Stimulated activated CD4-positive, alpha-beta T cell treated with anti-CD3 and anti-CD28 coated beads, TNF-alpha, amount 100 ng/mL, for 48 hours (primary cell): ENCODE measurements at places on chromosomes 1 and 21.

- no peak for DNase-seq
Observed at GRCh38 chr21:33286600-33287456, 20.7 kb downstream of the IL10RB start.

GRCh38 chr1:176111835-176112234, 95.3 kb downstream of the COP1 start:
- no peak for DNase-seq

DNA sequence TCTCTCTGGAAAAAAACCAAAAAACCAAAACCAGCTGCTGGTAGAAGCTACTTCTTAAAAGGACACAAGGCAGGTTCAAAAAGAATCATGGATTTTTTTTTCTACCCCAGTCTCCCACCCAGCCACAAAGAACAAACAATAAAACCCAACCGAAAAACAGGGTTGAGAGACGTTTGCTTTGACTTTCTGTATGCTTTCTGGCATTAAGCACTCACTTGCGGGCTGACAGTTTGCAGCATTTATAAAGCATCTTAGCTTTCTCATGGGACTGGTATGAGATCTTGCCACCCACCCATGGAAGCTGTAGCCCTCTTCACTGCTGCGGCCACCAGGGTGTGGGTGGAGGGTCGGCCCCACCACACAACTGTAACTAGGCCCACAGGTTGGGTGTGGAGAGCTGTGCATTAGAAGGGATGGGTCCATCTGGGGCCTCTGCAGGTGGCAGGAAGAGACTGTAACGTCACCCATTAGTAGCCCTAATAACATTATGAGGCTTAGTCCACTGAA, 165.7 kb downstream of the RHOU start:
- no peak for DNase-seq

- DNase-seq = no peak
Observed at GRCh38 chr1:115491298-115492018, 150.3 kb upstream of the VANGL1 start.

- no peak for DNase-seq
Observed at GRCh38 chr1:186843226-186843625, 14.5 kb downstream of the PLA2G4A start.
